ENCODE measurements at places on chromosomes 2 and 18. TPM values are rescaled to one million over a fixed set of nuclear protein-coding genes. Genes with fewer than 3 reads are reported as not detected.

Gene AQP12B
- not detected for total RNA-seq

Gene ALKAL2
- total RNA-seq = 2.6 TPM

Gene REV1
- 49.5 TPM for total RNA-seq

Gene NCKAP5
- 2.0 TPM for total RNA-seq
